CD4-positive, alpha-beta T cell (primary cell): ENCODE measurements at places on chromosomes 7 and 10.
A peak's percentile ranks its signal among the peaks of the same experiment; 100 is the strongest.

- no peak for DNase-seq
Observed at GRCh38 chr7:22718911-22719420, 8.0 kb upstream of the IL6 start.

DNA sequence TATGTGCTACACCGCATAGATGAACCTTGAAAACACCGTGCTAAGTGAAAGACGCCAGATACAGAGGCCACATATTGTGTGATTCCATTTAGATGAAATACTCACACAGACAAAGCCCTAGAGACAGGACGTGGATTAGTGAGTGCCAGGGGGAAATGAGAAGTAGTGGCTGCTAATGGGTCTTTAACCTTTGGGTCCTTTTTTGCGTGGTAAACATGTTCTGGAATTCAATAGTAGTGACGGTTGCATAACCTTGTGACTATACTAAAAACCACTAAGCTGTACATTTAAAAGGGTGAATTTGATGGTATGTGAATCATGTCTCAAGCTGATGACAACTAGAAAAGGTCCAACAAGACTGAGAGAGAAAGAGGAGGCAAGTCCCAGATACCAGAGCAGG lies 15.6 kb downstream of the SMKR1 start:
- no peak for DNase-seq

DNA sequence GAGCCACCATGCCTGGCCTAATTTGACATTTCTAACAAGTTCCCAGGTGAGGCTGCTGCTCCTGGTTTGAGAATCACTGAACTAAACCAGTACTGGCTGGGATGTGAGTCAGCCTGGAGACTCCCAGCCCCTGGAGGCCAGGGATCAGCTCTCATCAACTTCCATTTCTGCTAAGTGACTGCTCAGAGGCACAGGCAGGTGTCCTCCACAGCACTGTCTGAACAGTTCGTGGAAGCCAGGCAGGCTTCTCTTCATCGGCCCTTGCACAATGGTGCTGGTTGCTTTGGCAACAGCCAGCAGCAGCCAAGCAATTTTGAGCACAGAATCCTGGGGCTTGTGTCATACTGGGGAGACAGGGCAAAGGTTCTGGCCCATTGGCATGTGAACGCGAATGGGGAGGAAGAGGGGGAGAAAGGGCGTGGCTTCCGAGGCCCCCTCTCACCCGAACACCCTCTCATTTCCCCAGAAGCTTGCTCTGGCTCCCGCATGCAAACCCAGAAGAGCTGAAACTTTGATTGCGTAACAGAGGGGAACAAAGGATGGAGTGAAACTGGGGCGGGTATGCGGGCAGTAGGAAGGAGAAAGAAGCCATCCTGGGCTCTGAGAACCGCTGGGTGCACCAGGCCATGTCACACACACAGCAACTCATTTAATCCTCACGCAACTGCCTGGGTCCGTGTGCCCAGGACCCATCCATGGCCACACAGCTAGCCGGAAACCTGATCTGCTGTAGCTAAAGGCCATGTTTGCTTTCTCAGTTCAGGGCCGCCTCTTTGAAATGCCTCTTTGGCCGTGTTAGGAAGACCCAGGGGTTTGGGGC lies 9.0 kb upstream of the POR start:
- no peak for DNase-seq

DNA sequence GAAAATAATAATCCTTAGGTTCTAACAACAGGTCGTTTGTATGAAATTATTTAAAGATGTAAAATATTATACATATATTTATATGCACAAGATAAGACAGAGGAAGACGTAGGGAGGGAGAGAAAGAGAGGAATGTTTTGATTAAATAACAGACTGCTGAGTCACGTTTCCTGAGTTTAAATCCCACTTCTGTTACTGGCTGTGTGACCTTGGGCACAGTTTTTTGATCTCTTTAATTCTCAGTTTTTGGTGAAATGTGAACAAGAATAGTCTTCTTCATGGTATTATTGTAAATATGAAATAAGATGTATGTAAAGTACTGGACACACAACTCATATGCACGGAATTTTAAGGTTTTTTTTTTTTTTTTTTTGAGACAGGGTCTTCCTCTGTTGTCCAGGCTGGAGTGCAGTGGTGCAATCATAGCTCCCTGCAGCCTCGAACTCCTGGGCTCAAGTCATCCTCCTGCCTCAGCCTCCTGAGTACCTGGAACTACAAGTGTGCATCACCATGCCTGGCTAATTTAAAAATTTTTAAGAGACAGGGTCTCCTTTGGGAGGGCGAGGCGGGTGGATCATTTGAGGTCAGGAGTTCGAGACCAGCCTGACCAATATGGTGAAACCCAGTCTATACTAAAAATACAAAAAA lies 42.6 kb downstream of the BAMBI start:
- no peak for DNase-seq

DNA sequence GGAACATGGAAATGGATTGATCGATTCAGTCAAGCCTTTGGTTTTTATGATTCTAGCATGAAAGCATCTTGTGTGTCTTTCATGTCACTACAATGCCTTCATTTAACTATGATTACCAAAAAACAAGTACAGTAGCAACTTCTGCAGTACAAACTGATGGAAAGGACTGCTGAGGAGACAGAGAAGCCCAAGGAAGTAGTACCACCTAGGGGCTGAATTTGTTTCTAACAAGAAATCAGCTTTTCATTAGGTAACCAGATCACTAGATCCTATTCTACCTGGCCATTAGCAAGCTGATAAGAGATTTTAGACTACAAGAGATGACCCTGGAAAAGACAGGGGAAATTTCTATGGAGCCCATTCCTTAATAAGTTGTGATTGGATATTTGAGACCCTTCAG lies 3.2 kb upstream of the IFIT1 start:
- no peak for DNase-seq

DNA sequence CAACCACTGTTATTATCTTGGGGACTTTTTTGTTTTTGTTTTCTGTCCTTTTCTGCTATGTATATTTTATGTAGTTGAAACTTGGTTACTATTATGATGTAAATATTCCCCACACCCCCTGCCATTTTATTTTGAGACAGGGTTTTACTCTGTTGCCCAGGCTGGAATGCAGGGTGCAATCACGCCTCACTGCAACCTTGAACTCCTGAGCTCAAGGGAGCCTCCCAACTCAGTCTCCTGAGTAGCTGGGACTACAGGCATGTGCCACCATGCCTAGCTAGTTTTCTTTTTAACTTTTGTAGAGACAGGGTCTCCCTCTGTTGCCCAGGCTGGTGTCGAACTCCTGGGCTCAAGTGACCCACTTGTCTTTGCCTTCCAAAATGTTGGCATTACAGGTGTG lies 18.0 kb downstream of the GSTO2 start:
- no peak for DNase-seq

DNA sequence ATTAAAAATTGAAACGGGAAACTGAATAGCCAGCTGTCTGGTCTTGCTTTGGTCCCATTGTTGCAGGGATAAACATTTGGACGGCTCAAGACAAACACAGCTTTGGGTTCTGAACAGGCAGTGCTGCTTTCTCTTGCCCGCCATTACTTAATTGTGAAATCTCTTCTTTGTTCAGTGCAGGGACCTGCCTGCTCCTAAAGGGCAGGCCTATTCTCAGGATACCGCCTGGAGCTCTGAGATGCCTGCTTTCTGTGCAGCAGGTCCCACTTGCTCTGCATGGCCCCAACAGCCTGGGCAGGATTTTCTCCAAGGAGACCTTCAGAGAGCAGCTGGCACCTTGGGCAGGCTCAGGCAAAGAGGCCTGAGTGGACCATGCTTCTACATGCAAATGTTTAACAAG lies 237.6 kb downstream of the KCNMA1 start:
- DNase-seq: no peak

DNA sequence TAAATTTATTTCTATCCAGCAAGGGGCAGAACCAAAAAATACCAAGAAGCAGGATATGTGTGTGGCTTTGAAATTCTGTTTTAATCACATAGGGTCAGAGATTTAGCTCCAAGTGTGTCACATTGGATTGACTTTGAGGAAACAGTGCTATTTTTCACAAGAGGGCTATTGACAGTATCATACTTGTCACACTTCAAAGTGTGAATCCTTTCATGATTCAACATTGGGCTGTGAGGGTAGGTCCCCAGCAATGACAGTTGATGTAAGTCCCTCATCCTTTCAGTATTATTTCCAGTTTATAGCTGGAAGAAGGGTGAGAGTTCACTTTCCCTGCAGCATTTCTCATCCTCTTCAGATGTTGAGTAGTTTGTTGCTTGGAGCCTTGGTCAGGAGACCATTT lies 7.4 kb downstream of the CCNY start:
- DNase-seq: no peak

DNA sequence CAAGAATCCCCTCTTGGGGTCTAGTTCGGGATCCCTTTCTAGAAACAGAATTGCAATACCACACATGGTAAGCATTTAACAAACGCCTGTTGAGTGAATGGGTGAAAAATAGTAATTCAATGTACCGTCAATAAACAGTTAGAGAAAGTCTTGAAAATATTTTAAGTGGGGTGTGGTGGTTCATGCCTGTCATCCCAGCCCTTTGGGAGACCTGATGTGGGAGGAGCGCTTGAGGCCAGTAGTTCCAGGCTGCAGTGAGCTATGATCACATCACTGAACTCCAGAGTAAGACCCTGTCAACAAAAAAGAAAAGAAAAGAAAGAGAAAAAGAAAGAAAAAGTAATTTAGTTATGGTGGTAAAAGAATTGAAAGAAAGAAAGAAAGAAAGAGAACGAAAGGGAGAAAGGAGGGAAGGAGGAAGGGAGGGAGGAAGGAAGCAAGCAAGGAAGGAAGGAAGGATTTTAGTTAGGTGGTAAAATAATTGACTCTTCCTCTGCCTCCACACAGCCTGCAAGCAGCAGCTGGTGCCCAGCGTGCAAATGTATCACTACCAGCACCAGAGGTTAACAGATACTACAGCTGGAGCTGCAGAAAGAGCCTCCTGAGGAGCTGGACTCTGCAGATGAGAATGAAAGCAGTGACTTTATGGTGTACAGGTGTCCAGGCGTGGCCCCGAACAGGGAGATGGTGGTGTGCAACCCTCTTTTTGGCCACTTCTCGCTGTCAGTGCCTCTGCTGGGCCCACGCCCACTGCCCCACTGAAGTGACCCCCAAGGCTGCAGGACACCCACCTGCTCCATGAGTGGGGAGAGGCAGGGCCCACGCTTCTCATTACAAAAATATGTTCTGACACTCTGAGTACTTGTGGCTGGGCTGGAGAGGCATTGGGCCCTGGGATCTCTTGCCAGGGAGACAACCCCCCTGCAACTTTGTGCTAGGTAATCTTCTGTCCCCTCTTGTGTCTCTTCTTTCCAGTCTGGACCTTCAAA lies 135.4 kb downstream of the BAMBI start:
- no peak for DNase-seq

GRCh38 chr7:69608878-69609277 lies 10.6 kb downstream of the AUTS2 start:
- no peak for DNase-seq

DNA sequence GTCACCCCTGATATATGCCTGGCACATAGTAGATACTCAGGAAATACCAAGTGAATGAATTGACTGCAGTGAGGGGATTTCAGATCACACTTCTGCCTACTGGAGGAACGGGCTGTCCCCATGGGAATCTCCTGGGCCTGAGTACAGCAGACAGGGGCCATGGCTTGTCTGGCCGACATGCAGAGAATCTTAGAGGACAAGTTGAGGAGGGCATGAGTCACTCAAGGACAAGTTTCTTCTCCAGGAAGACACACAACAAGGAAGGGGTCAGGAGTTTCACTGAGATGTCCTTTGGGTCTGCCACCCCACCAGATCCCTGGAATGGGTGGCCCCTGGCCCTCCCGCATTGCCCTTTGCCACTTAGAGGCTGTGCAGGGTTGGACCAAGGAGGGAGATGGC lies 20.7 kb downstream of the PLPP4 start:
- DNase-seq: no peak

DNA sequence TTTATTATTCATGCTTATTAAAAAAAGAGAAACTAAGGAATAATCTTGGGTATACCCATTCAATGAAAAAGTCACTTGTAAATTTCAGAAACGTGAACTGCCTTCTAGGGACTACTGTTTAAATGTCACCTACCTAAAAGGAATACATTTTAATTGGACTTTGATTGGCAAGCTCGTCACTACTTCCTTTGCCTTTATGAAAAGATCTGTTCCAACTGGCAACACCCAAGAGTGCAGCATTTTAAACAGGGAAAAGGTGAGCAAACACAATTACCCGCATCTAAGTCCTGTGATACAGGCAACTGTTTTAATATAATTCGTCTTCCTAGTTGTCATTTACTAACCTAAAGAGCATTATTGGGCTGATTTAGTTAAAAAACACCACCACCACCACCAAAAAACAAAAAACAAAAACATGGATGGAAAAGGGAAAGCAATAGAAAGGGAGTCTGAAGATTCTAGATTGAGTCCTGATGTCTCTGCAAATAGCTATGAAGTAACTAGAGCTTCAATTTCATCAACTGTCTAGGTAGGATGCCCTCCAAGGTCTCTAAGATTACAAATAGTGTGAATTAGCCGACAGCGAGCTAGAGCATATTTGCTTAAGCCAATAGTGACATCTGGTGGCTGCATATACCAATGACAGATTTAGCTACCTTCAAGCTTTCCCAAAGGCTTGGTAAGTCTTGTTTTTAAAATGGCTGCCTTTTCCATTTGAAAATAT lies 33.8 kb upstream of the ICA1 start:
- DNase-seq: peak; percentile 3

DNA sequence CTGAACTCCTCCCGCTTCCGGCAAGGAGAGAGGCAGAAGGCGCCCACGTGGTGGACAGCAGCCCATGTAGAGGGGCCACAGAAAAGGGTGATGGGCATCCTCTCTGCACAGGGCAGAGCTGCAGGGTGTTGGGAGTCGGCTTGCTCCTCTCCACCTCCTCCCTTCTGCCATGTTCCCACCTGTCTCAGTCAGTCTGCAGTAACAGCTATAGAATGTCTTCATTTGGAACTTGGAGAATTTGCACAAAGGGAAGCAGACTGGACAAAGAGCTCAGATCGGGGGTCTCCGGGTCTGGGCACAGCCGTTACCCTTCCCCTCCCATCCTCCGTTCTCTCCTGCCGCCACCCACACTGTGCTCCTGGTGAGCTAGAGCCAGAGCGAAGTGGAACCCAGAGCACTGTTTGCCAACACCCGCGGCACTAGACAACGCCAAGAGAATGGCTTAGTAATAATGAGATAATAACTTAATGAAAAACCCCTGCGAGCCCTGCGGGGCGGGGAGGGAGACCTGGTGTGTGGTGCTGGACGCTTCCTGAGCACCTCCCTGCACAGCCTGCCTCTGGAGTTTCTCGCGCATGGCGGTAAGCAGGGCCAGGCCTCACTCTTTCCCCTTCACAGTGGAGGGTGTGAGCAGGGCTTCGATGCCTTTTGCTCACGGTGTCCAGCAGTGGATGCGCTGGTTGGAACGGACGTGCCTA lies 254.7 kb downstream of the PAXIP1 start:
- no peak for DNase-seq

GRCh38 chr10:67385089-67385488 lies 310.9 kb downstream of the CTNNA3 start:
- DNase-seq: no peak
